ENCODE measurements at places on chromosomes 12 and 14.

GRCh38 chr12:108333898-108334699 lies 5.0 kb downstream of the CMKLR1 start:
- peak; percentile 75 for DNase-seq

GRCh38 chr12:32249777-32250176 lies 143.1 kb downstream of the BICD1 start:
- no peak for DNase-seq

DNA sequence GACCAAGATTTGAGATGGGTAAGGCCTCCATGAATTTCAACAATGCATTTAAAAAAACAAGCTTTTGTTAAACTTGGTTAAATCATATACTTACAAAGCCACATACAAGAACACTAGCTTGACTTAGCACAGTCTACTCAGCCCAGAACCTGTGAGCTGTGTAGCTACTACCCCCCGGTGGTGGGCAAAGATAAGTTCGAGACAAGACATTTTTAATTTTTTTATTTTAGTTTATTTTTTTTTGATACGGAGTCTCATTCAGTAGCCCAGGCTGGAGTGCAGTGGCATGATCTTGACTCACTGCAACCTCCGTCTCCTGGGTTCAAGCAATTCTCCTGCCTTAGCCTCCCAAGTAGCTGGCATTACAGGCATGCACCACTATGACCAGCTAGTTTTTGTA lies 3.7 kb upstream of the NECAP1 start:
- DNase-seq = peak; percentile 22

GRCh38 chr12:94230357-94230905 lies 82.1 kb downstream of the PLXNC1 start:
- no peak for DNase-seq

GRCh38 chr12:52600475-52600874 lies 788 bp downstream of the KRT72 start:
- DNase-seq = no peak

GRCh38 chr12:98758331-98758730 lies 113.2 kb downstream of the APAF1 start:
- no peak for DNase-seq

GRCh38 chr12:76277480-76277879 lies 70.7 kb downstream of the BBS10 start:
- peak; percentile 77 for DNase-seq

DNA sequence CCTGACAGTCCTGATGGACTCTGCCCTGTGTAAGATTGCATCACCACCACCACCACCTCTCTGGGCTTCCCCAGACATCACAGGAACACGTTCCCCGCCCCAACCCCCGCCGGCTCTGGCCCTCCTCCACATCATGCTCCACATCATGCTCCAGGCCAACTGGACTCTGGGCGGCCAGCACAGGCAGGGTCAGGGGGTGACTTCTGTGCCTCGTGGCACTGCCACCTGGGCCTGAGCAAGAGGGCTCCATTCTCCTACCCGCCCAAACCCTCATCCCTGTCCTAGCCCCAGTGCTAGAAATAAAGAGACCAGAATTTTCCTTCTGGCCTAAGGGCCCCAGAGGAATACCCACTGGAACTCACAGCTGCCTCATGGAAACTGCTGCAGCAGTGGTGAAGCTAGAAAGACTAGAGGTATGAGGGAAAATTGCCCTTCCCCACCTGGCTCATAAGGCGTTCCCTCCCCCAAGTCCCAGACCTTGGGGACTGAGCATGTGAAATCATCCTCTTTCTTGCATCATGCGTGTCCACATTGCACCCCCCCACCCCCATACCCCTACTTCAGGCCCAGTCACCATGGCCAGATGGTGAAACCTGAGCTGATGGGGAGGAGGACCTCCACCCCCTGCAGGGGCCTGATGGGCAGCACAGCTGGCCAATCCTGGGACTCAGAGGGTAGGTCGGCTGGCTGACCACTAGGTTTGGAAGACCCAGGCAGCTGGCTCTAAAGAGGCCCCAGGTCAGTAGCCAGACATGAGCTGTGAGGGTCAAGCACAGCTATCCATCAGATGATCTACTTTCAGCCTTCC lies at the start of gene INHBE:
Gene INHBE, plus strand, starts transcription at position 742 of the 808 bp plus-strand sequence. CDS start 230 bp downstream, outside the sequence.
- peak; percentile 57 for DNase-seq

DNA sequence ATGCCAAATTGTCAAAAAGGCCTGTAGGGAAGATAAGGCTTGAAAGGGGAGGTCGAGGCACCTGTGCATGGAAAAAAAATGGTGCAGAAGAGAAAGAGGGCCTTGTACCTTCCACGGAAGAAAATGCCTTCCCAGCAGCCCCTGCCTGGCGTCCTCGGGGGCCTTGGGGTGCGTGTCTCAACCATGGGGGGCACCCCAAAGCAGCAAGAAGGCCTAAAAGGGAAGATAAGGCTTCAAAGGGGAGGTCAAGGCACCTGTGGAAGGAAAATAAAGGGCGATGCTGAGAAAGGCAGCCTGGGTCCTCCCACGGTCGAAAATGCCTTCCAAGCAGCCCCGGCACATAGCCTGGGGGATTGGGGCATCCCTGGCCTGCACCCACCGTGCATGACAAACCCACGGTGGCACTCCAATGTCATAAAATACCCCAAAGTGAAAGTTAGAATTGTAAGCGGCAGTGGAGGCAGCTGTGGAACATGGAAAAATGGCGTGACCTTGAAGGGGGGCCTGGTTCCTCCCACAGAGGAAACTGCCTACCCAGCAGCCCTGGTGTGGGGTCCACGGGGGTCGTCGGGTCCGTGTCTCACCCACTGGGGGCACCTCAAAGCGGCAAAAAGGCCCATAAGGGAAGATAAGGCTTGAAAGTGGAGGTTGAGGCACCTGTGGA lies 275.0 kb downstream of the ALG10 start:
- DNase-seq = no peak

- DNase-seq = no peak
These were observed 16.9 kb downstream of the TMEM117 start for GRCh38 chr12:43852744-43853143.

- DNase-seq = peak; percentile 84
These were observed 6.3 kb downstream of the TNFRSF1A start for GRCh38 chr12:6335451-6336078.

GRCh38 chr12:24361877-24362580 lies 412.6 kb upstream of the SOX5 start:
- DNase-seq = no peak

DNA sequence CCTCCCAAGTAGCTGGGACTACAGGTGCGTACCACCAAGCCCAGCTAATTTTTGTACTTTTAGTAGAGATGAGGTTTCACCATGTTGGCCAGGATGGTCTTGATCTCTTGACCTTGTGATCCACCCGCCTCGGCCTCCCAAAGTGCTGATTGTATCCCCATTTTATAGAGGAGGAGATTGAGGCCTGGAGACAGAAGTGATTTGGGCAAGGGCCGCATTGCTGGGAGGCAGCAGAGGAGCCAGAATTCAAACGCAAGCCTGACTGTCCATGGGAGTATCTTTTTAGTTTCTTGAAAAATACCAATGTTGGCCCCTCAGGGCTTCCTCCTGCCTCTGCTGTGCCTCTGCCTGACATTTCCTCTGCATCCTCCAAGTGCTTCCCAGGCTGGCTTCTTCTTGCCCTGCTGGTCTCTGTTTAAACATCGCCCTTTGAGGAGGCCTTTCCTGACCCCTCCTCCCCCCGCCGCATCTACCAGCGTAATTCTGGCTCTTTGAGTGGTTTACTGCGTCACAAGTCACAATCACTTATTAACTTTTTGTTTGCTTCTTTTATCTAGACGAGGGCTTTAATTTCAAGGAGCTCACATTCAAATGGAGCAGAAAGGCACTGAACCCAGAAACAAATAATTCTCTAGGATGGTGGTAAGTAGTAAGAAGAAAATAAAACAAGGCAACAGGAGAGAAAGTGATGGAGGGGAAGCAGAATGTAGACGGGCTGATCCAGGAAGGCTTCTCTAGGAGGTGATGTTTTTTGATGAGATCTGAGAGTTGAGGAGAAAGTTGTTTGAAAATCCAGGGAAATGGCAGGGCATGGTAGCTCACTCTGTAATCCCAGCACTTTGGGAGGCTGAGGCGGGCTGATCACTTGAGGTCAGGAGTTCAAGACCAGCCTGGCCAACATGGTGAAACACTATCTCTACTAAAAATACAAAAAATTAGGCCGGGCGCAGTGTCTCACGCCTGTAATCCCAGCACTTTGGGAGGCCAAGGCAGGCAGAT lies 91.0 kb upstream of the MED13L start:
- DNase-seq = no peak

DNA sequence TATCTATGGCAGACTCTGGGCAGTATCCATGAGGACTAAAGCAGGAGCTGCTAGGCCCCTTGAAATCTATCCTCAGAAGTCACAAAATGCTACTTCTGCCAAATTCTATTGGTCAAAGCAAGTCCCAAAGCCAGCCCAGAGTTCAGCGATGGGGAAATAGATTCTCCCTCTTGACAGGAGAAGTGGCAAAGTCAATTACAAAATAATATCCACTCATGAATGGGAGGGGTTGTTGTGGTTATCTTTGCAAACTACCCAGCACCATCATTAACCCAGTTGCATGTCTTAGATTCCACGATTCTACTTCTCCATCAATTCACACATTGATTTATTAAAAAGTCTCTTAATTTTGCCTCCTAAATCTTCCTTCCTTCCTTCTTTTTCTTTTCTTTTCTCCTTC lies 30.7 kb upstream of the STXBP6 start:
- no peak for DNase-seq

- no peak for DNase-seq
These were observed 909.9 kb downstream of the NRXN3 start for GRCh38 chr14:79080040-79080439.

GRCh38 chr12:66624806-66625205 lies 54.1 kb downstream of the GRIP1 start:
- no peak for DNase-seq

DNA sequence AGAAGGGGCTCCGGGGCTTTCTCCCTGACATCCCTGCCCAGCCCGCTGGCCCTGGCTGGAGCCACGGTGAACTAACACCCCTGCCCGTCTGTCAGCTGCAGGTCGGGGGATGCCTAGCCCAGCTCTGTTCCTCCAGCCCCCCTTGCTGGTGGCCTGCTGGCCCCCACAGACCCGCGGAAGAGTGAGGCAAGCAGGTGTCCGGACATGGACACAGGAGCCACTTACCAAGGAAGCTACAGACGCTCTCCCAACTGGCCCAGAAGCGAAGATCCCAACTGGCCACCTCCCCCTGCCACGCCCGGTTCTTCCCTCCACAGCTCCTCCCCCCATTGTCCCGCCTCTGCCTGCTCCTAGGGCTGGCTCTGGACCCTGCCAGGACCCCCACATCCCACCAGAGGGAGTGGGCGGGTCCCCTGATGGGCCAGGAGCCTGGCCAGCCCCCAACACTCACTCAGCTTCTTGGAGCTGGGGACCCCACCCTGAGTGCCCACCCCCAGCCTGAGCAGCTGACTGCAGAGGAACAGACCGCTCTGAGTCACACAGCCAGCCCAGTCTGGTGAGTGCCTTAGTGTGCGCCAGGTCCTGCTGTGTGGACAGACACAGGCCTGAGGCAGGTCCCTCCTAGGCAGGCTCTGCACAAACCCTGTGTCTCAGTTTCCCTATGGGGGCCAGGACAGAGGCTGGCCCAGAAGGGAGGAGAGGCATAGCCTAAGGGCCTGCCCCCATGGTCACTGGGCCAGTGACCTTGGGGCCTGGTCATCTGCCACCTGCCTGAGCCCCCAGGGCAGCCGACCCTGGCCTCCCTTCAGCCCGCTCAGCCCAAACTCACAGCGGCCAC lies 7.7 kb downstream of the AHNAK2 start:
- DNase-seq = peak; percentile 76

GRCh38 chr12:14716848-14717444 lies 20.5 kb upstream of the GUCY2C start:
- DNase-seq = no peak
